T-helper 9 cell (primary cell): ENCODE measurements at places on chromosomes 5 and 9.

DNA sequence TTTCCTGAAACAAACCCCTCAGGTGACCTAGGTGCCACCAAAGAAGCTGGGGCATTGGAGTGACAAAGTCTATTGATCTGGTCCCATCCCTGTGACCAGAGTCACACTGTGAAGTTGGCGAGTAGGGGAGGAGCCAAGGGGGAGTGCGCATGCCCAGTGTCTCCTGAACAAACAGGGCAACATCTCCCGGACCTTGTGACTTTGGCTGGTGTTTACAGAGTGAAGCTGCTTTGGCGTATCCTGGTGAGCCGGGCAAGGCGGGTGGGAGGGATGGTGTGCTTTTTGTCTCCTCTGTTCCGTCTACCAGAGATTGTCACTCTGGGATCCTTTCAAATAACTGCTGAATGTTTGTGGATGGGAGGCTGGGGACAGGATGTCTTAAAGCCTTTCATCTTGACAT is 204.5 kb downstream of the HSPA4 start:
- DNase-seq = no peak

DNA sequence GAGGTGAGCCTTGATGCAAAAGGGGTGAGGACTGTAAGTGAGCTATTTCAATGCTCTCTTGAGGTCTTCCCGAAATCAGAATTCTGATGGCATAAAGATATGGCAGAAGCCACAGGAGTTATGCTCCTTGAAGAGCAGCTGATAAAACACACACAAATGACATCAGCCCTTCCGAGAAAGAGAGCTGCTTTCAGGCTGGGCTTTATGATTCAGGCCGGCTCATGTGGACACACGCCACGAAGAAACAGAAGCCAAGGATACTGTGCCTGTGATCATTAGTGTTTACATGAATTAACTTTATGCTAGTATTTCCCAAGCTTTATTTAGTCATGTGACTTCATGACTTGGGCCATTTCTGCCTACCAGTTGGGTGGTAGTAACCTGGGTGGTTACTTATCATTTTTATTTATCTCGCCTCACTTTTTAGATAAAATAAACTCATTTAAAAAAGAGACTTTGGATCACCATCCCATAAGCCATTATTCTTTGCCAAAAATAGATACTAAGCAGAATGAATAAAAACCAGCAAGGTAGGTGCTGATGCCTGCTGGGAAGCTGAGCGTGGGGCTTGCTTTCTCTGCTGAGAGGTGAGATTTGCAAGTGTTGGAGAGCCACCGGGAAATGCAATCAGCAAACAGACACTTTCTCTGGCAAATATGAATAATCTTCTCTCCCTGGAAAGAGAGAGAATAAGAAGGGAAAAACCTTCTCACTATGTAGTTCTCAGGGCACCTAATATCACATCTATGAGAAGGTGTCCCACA is 73.0 kb upstream of the SLC25A51 start:
- no peak for DNase-seq

GRCh38 chr5:61055434-61056006 is 106.7 kb downstream of the SMIM15 start:
- DNase-seq = no peak

- DNase-seq = no peak
These were observed 368 bp downstream of the SH3TC2 start for GRCh38 chr5:149062371-149063016.
